ENCODE measurements at places on chromosomes 5 and 9. TPM values are rescaled to one million over a fixed set of nuclear protein-coding genes. Genes with fewer than 3 reads are reported as not detected.

- no peak for DNase-seq
Observed at GRCh38 chr9:16899606-16900005, 29.1 kb upstream of the BNC2 start.

DNA sequence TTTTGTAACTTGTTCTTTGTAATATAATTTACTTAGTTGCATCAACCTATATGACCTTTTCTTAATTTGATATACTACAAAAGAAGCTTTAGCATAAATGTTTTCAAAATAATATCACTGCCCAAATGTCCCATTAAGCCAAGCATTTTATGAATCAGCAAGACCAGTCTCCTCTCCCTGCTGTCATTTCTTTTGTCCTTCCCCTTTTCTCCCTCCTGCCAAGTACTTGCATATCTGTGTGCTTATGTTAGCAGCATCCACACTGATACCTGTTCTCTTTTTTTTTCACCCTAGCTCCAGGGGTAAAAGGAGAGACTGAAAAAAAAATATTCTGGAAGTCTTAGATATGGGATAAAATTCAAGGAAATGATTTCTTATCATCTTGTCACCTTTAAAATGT lies 69.7 kb downstream of the ZSWIM6 start:
- DNase-seq = peak; percentile 6

DNA sequence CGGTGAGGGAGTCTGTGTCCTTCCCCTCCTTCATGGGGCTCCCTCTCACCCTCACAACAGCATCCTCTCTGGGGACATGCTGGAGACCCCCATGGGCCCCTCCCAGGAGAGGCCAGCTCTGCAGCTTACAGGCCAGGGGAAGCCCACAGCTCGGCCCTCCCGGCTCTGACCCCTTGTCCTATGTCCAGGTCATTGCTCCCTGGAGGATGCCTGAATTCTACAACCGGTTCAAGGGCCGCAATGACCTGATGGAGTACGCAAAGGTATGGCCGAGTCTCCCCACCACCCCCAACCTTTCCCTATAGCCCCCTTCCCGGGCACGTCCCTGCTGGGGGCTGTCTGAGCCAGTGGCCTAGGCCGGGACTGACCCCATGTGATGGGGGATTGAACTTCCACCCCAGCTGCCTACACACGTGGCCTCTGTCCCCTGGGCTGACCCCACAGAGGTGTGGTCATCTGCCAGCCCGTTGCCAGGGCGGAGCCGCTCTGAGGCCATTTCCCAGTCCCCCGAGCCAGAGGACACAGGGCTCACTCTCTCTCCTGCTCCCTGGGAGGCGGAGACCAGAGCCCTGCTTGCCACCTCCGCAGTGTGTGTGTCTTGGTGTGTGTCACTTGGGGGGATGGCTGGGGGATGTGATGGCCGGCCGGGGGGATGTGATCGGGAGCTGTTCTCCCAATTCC lies 21.9 kb downstream of the ASS1 start:
- DNase-seq = no peak

DNA sequence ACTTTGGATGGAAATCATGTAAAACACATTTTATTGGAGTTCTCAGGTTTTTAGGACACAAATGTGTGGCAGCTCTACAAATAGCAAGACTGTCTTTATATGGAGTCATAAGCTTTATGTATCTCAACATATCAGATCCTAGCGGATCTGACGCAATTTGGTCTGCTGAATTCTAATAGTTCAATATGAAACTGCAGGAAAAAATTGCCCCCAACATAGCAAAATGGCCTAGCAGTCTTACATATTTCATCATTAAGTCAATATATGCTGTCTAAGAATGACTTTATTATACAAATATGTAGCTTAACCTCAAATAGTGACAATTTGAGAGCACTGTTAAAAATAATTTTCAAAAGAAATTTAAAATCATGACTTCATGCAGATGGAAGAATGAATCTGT lies 244.3 kb downstream of the TAF11L14 start:
- no peak for DNase-seq

ZDHHC21 gene
- 2.1 TPM for total RNA-seq

CCNJL gene
- 5.1 TPM for total RNA-seq

QRFP gene
- not detected for total RNA-seq

All from Caki2 (cell line).